Spinal cord (tissue), 10 donors: ENCODE measurements at places on chromosomes 2 and 18. TPM values are rescaled to one million over a fixed set of nuclear protein-coding genes. Genes with fewer than 3 reads are reported as not detected.

The SEMA4F gene
- total RNA-seq, result 7.3 TPM

DNA sequence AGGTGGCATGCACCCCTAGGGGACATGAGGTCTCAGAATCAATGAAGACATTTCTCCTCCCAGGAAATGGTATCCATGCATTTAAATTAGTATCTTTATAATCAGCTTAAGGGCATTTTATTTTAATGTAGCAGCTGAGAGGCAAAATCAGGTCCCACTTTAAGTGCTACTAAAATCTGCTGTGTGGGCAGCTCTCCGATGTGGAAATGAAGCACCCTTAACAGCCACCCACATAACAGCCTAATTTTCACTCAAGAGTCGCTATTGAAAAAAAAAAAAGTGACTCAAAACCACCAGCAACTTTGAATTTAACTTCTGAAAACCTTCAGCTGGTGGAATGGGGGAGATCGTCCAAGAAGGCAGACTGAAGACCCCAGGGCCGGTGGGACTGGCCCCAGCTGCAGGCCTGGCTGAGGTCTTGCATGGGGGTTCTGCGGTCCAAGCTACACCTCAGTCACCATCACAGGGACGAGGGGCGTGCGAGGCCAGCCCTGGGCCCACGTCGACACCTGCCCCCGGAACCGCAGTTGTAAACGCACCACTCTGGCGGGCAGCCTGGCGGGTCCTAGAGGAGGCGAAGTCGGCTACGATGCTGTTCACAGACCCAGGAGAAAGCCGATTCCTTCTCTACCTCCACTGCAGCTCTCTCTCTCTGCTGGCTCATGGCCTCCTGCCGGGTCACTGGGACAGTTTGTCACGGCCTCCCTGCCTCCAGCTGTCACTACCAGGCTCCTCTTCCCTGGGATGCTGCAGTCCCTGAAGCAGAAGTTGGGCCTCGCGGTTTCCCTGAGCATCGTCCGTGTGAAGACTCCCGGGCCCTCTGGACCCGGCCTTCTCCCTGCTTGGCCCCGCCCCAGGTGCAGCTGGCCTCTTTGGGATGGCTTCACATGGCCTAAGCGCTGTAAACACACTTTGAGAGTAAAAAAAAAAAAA is 111.9 kb downstream of the KCNF1 start:
- no peak for DNase-seq

DNA sequence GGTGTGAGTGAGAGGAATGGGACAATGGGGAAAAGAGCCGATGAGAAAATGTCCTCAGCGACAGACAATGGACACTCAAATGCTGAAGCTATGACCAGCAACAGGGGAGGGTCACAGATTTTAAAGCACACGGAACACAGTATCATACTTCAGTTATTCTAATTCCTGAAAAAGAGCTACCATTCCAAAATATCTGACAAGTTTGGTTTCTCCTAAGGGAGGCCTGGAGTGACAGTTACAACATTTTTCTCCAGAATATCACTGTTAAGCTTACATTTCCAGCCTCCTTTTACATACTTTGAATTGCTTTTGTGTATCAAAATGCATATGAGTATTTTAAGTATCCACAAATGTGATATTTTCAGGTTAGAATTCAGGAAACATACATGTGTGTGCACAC is 321.6 kb upstream of the THUMPD2 start:
- no peak for DNase-seq

- no peak for DNase-seq
These were observed 341.2 kb downstream of the ZNF521 start for GRCh38 chr18:25010623-25011374.

DNA sequence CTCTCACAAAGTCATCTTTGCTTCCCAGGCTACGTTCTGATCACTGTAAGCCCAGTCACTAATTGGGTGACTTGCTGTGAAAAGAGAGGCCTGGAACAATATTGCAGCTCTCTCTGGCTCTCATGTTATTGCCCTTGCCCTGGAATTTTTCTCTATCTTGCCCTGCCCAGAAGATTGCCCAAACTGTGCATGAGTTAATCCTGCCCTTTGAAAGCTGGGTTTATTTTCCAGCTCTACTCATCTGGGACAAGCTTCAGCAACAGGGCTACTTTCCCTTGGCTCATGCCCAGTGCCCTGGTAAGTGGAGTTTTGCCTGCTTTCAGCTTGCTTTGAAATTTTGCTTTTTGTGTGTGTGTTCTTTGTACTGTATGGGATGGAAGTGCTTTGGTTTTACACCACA is 6.9 kb upstream of the EHBP1 start:
- DNase-seq, result no peak

DNA sequence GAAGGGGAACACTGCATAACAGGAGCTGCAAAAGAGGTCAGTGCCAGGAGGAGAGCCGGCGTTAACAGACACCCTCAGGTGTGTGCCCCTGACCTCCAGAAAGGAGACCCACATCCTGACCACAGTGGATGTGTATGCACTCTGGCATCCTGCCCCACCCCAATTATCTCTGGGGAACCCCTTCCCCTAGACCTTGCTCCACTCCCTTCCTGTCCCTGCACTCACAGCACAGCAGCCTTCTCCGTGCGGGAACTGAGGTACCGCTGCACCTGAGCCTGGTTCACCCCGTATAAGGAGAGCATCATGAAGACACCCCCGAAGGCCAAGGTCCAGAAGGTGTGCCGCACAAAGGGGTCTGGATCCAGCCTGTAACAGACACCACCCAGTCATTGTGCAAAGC is 7.3 kb upstream of the ATRAID start:
- no peak for DNase-seq

GRCh38 chr2:89831641-89832498 is 1140.4 kb downstream of the RPIA start:
- no peak for DNase-seq

The GYPC gene
- 70.2 TPM for total RNA-seq

The LAMA3 gene
- total RNA-seq, result 10.4 TPM

The ALK gene
- total RNA-seq, result 12.4 TPM

- DNase-seq, result no peak
These were observed 198.7 kb downstream of the SPP2 start for GRCh38 chr2:234249034-234249735.

DNA sequence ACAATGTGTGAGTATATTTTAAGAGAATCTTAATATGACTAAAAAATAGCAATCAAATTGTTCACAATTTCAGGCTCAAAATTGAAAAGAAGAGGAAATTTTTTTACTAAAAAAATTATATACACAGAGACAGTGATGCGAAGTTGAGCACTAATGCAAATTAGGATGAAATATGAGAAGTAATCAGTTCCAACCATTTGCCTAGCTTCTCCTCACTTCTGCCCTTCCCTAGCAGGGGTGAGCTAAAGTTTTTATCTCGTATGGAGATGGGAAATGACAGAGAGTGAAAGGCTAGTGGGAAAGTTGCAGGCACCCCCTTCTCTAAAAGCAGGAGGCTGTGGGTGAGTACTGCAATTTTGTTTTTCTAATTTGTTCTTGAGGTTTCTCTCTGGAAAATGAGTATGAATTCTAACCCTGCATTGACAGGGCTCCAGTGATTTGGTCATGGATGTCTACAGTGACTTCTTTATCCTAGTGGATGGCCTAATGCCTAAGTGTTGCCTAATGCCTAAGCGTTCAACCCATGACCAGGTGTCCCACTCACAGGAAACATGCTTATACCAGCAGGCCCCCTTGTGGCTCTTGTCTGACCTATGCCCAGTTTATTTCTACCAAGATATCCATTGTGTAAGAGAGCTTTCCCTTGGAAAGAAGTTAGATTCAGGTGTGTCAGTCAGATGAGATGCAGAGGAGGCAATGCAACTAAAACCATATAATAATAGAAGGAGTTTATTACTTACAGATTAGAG is 78.0 kb upstream of the HNMT start:
- no peak for DNase-seq

GRCh38 chr18:65365245-65365980 is 385.4 kb upstream of the CDH7 start:
- DNase-seq, result no peak

The NEU4 gene
- 1.3 TPM for total RNA-seq
